ENCODE measurements at places on chromosomes 13 and 19. TPM values are rescaled to one million over a fixed set of nuclear protein-coding genes. Genes with fewer than 3 reads are reported as not detected.

Gene ZNF541
- 0.49 TPM for polyA plus RNA-seq

Gene SBSN
- polyA plus RNA-seq: 0.24 TPM

Gene HNRNPL
- polyA plus RNA-seq: 500 TPM

Gene CLEC17A
- 0.23 TPM for polyA plus RNA-seq

Gene PIK3R2
- polyA plus RNA-seq: 37.4 TPM

Gene PCDH17
- 17.5 TPM for polyA plus RNA-seq

Gene KCNN4
- 2.0 TPM for polyA plus RNA-seq

Gene PRR36
- polyA plus RNA-seq: 6.1 TPM

Gene KIR3DL3
- not detected for polyA plus RNA-seq

Gene SHD
- 1.5 TPM for polyA plus RNA-seq

Gene WDR88
- 1.7 TPM for polyA plus RNA-seq

Data from left renal cortex interstitium (tissue), 4 donors.